ENCODE measurements at places on chromosomes 6 and 20. TPM values are rescaled to one million over a fixed set of nuclear protein-coding genes. Genes with fewer than 3 reads are reported as not detected.

GRCh38 chr6:136611133-136611532 lies 60.9 kb upstream of the MAP7 start:
- DNase-seq, result no peak

GRCh38 chr6:89828988-89829471 lies 650 bp upstream of the CASP8AP2 start:
- peak; percentile 45 for DNase-seq

DNA sequence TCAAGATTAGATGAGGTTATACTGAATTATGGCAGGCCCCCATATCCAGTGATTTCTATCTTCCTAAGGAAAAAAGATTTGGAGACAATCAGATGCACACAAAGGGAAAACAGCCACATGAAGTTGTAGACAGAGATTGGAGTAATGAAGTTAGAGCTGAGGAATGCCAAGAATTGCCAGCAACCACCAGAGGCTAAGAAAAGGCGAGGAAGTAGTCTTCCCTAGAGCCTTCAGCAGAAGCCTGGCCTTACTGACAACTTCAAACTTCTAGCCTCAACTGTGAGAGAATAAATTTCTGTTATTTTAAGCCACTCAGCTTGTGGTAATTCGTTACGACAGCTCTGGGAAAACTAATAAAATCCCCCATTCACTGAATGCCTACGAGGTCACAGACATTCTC lies 473.9 kb downstream of the COL12A1 start:
- DNase-seq, result no peak

Gene OPN5
- total RNA-seq, result not detected

Gene FAM209B
- not detected for total RNA-seq

GRCh38 chr20:10910535-10911178 lies 236.9 kb upstream of the JAG1 start:
- DNase-seq, result no peak

GRCh38 chr6:13455552-13455966 lies 31.8 kb downstream of the GFOD1 start:
- peak; percentile 27 for DNase-seq

- DNase-seq, result no peak
Measured at GRCh38 chr20:60749804-60750602, 502.1 kb upstream of the CDH4 start.

DNA sequence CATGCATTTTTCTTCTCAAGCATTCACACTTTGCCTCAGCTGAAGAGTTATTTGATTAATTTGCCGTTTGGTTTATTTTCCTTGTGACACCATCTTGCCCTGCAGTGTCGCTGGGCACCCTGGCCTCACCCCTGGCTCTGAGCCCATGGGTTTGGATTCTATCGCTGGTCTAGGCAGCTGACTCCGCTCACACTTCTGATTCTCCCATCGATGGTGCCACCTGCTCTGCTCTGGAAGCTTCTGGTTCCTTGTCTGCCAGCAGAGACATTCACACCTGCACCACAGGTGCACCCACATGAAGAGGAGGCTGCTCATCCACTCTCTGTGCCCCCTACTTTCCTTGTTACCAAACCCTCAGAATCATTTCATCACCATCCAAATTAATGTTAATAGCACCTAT lies 291.6 kb upstream of the CDH4 start:
- DNase-seq, result no peak

- no peak for DNase-seq
Measured at GRCh38 chr6:23184351-23184750, 615.0 kb downstream of the HDGFL1 start.

GRCh38 chr20:63151554-63152321 lies 64.2 kb downstream of the YTHDF1 start:
- DNase-seq, result no peak

- no peak for DNase-seq
Measured at GRCh38 chr6:57177545-57178265, 5.6 kb downstream of the BAG2 start.
